ENCODE measurements at places on chromosomes 4 and X. TPM values are rescaled to one million over a fixed set of nuclear protein-coding genes. Genes with fewer than 3 reads are reported as not detected.

GRCh38 chr4:15702941-15703403 lies at the start of gene BST1:
TSS of gene BST1 (plus strand) at chr4:15703065. CDS start at chr4:15703145, 80 bp downstream.
- H3K27me3 ChIP-seq = no peaks in the 10 kb centered on the region
- H3K27ac ChIP-seq = no peak within 1 kb of the TSS
- peaks cover 6% of the 10 kb centered on the region for H3K4me1 ChIP-seq
- no peaks in the 10 kb centered on the region for H3K36me3 ChIP-seq
- peak within 1 kb of the TSS; percentile 78 for H3K4me3 ChIP-seq
- peak; percentile 90 for DNase-seq

Gene CT45A3
- not detected for total RNA-seq

Gene TRIM60
- total RNA-seq = not detected

GRCh38 chr4:78612398-78613178 lies 61.0 kb downstream of the ANXA3 start:
- DNase-seq = no peak
- no peaks in the 10 kb centered on the region for H3K36me3 ChIP-seq
- no peak overlapping the region for H3K27ac ChIP-seq
- no peak overlapping the region for H3K4me3 ChIP-seq
- no peaks in the 10 kb centered on the region for H3K27me3 ChIP-seq
- peaks cover 3% of the 10 kb centered on the region for H3K4me1 ChIP-seq

Gene TMEM175
- total RNA-seq = 13.8 TPM

GRCh38 chr4:8852118-8852704 lies 19.4 kb downstream of the HMX1 start:
- DNase-seq = peak; percentile 58
- no peaks in the 10 kb centered on the region for H3K4me1 ChIP-seq
- H3K36me3 ChIP-seq = no peaks in the 10 kb centered on the region
- no peak overlapping the region for H3K4me3 ChIP-seq
- no peak overlapping the region for H3K27ac ChIP-seq
- peaks cover 28% of the 10 kb centered on the region for H3K27me3 ChIP-seq

GRCh38 chr4:1910643-1911042 lies 39.5 kb downstream of the NSD2 start:
- H3K4me3 ChIP-seq = no peak overlapping the region
- H3K27ac ChIP-seq = no peak overlapping the region
- DNase-seq = peak; percentile 79
- no peaks in the 10 kb centered on the region for H3K27me3 ChIP-seq
- peaks cover 23% of the 10 kb centered on the region for H3K4me1 ChIP-seq

- H3K27ac ChIP-seq = no peak overlapping the region
- DNase-seq = peak; percentile 25
- no peaks in the 10 kb centered on the region for H3K36me3 ChIP-seq
- H3K27me3 ChIP-seq = no peaks in the 10 kb centered on the region
These were observed 83.2 kb downstream of the GPAT3 start for GRCh38 chr4:83618991-83619645.

Gene RHOXF1
- not detected for total RNA-seq

DNA sequence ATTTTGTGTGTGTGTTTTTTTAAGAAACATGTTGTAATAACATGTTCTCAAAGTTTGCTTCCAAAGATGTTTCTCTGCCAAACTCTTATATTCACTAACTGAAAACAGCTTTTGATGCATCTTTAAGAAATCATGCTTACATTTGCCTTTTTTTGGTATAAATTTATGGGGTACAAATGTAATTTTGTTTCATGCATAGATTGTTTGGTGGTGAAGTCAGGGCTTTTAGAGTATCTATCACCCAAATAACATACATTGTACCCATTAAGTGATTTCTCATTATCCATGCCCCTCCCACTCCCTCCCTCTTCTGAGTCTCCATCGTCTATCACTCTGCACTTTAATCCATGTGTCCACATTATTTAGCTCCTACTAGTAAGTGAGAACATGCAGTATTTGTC lies 30.8 kb downstream of the SPINK2 start:
- no peaks in the 10 kb centered on the region for H3K36me3 ChIP-seq
- H3K4me3 ChIP-seq = no peak overlapping the region
- H3K27ac ChIP-seq = no peak overlapping the region
- peaks cover 5% of the 10 kb centered on the region for H3K4me1 ChIP-seq
- H3K27me3 ChIP-seq = no peaks in the 10 kb centered on the region

Gene SPP1
- total RNA-seq = 16.2 TPM

DNA sequence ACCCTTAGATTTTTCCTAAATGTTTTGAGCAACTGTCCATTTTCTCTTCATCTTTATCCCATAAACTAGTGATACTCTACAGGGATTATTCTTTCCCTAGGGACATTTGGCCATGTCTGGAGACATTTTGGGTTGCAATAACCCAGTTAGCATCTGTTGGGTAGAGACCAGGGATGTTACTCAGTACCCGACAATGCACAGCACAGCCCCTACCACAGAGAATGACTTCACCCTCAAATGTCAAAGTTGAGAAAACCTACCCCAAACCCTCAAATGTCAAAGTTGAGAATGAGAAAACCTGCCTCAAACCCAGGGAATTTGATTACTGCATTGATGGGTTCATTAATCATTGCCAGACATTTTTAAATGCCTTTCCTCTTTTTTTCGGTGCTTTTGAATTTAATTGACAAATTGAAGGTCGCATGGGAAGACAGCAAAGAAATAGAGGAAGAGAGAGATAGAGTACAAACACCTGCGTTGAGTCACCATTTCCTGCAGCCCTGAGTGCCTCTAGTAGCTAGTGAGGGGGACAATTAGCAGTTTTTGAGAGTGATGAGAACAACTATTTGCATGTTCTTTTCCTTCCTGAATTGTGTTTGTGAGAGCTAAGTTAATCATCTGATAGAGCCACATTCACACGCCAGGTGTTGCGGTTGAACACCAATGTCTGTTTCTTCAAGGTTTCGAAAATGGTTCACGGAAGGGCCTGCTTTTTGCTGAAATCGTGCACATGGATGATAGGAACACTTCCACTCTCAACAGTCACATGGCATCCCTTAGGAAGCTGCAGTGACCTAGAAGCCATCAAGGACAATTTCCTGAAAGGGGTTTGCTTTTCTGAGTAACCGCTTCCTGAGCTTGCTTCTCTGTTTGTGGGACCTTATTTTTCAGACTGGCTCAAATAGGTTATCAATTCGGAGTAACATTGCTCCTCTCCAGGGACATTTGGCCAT lies 203.9 kb upstream of the VCX3A start:
- H3K4me1 ChIP-seq = no peaks in the 10 kb centered on the region
- H3K36me3 ChIP-seq = no peaks in the 10 kb centered on the region
- H3K4me3 ChIP-seq = no peak overlapping the region
- no peak overlapping the region for H3K27ac ChIP-seq
- no peak for DNase-seq

GRCh38 chr4:28665306-28665705 lies 1804.7 kb downstream of the STIM2 start:
- H3K27me3 ChIP-seq = no peaks in the 10 kb centered on the region
- H3K36me3 ChIP-seq = no peaks in the 10 kb centered on the region
- no peaks in the 10 kb centered on the region for H3K4me1 ChIP-seq
- no peak for DNase-seq

Data from osteoblast (primary cell).